ENCODE measurements at places on chromosomes 6 and 20. TPM values are rescaled to one million over a fixed set of nuclear protein-coding genes. Genes with fewer than 3 reads are reported as not detected.

TRIM31 gene
- total RNA-seq = not detected

HLA-A gene
- total RNA-seq = 61.4 TPM

LRRC1 gene
- 8.6 TPM for total RNA-seq

CCDC170 gene
- total RNA-seq = not detected

ARMH2 gene
- not detected for total RNA-seq

HLA-DOA gene
- 1.4 TPM for total RNA-seq

FILIP1 gene
- total RNA-seq = not detected

ABHD16B gene
- total RNA-seq = not detected

TMEM151B gene
- 14.6 TPM for total RNA-seq

SMIM26 gene
- total RNA-seq = 75.7 TPM

SNAP25 gene
- total RNA-seq = not detected

EPPIN gene
- not detected for total RNA-seq

TMEM181 gene
- total RNA-seq = 32.8 TPM

GJA10 gene
- not detected for total RNA-seq

ERVFRD-1 gene
- total RNA-seq = not detected
